Cardiac septum (tissue), 1 donor: ENCODE measurements at places on chromosomes 1 and 21. TPM values are rescaled to one million over a fixed set of nuclear protein-coding genes. Genes with fewer than 3 reads are reported as not detected.

GRCh38 chr1:3013371-3014049 is 7.8 kb upstream of the ACTRT2 start:
- peak; percentile 63 for DNase-seq

DNA sequence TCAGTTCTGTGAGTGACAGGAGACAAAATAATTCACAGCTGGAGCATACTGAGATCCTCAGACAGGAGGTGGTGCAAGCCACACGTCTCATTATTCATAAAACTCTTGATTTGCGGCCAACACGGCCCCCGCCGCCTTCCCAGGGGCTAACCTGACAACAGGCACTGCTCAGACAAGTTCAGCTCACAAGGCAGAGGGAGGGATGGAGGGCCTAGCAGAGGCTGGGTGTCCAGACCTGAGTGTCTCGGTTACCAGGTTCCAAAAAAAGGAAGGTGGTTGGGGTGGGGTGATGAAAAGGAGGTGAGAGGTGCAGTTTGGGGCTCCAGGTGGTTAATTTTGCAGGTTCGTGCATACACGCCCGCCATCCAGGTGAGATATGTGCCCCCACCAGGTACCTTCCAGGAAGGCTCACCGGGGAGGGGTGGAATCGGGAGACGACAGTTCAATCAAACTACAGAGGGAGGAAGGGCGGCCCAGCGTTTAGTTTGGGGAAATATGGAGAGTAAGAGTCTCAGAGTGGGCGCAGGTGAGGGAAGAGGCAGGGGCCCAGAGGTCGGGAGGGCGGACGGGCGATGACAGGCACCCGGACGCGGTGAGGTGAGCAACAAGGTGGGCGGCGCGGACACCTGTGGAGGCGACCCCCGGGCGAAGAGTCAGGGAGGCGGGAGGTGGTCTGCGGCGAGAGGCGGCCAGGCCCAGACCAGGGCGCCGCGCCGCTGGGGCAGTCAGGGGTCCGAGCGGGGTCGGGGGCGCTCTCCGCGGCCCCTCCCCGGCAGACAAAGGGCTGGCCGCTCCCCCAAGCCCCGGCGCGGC is 629 bp downstream of the CTNNBIP1 start:
- no peak for DNase-seq

DNA sequence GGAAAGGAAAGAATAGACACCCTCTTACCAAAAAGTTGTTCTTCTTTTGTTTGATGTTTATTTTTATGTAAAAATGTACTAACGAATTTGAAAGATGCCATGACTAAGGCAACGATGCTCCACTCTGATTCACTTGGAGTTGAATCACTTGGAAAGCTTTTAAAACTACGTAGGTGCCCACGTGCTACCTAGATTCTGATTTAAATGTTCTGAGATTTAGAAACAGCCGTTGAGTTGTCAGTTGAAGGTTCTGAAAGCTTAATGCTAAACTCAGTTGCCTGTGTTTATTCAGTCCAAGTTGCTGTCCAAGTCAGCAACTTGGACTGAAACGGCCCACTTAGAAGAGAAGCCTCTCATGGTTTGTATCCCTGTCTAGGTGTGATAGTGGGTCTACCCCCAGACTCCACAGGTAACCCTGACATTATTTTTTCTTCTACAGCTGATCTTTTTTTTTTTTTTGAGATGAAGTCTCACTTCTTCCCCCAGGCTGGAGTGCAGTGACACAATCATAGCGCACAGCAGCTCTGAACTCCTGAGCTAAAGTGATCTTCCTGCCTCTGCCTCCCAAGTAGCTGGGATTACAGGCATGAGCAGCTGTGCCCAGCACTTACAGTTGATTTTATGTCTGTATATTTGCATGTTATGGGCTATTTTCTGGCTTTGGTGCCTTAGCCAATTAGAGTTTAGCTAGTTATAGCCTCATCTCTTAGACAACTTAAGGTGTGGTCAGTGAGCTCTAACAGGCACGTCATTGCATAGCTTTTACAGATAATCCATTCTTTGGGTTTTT is 1.4 kb upstream of the VAMP4 start:
- no peak for DNase-seq

- no peak for DNase-seq
Measured at GRCh38 chr1:107326824-107327445, 186.1 kb downstream of the NTNG1 start.

DNA sequence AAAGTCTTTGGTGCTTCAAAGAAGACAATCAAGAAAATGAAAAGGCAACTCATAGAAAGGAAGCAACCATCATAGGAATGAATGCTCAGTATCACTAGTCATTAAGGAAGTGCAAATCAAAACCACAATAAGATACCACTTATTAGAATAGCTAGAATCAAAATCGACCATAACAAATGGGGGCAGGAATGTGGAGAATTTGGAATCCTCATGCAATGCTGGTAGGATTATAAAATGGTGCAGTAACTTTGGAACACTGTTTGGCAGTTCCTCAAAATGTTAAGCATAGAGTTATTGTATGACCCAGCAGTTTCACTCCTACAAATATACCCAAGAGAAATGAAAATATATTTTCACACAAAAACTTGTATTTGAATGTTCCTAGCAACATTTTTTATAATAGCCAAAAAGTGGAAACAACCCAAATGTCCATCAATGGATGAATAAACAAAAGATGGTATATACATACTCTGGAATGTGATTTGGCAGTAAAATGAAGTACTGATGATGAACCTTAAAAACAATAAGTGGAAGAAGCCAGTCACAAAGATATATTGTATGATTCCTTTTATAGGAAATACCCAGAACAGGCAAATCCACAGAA is 105.6 kb downstream of the MIS18A start:
- DNase-seq = no peak

Gene CATSPERE
- 0.38 TPM for total RNA-seq
